ENCODE measurements at places on chromosomes 5 and 9.

DNA sequence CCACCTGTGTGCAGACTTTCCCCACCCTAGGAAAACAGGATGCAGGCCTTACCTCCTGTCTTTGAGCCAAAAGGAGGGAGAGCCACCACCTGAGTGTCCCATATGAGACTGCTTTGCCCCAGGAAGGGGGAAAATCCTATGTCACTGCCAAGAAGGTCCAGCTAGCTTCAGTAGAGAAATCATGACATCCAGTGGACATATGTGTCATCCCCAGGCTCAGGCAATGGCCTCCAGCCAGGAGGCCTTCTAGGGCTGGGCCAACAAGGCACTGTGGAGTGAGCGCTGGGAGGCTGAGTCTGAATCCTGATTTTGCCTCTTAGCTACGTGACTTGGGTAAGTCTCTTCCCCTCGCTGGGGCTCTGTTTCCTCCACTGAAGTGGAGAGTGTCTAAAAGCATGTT is 60.2 kb downstream of the SMIM23 start:
- peak; percentile 59 for DNase-seq

- no peak for DNase-seq
Observed at GRCh38 chr5:87307796-87308423, 40.2 kb downstream of the RASA1 start.

DNA sequence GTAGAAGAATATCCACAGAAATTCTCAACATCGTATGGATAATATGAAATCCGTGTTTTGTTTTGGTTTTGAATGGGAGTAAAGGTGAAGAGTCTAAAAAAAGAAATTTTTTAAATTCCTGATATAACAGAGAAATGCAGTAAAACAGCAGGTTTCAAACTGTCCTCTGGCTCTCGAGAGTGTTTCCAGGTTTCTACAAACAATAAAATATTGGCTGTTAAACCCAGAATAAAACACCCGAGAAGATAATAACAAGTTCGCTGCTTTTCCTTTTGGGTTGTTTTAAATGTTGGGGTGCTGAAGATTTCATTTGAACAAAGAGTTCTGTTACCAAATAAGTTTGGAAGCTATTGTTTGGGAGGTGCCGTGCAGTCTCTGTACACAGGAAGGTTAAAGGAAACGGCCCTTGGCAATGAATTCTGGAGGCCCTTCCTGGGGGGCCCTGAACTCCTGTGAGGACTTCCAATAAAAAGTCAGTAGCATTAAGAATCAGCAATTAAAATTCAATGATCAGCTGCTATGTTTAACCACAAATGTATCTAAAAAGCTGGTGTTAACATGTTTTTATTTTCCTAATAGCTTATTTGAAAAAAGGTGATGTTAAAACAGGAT is 215.8 kb downstream of the TSSK1B start:
- no peak for DNase-seq

DNA sequence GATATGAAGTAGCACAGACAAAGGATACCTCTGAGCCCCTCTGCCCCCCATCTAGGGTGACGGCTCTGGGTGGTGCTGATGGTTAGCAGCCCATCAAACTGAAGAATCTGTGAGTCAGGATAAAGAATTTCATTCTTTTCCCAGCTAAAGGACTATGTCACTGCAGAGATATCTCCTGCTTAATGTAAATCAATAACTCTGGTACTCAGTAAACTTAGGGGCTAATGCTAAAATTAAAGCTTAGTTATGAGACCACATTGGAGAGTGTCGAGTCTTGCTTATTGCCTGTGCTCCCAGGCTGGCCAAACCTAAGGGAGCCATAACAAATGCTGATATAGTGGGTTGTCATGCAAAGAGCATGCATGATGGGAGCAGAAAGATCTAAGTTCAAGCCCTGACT is 25.6 kb upstream of the ACTBL2 start:
- DNase-seq, result no peak

DNA sequence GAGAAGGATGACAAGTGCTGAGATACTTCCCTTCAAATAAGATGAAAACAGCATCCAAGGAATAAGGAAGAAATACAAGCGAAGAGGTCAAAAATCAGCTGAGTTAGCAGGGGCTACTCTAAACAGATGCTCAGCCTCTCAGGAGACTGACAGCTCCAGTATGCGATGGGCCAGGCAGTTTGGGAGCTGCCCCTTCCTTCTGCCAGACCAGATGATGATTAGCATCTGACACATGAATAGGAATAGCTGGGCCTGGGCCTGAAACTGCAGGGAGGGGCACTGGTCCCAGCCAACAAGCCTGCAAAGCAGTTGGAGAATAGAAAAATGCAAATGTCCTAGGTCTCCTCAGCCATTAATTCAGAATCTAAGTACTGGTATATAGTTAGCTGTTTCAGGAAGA is 13.1 kb upstream of the MAP3K1 start:
- DNase-seq, result no peak

DNA sequence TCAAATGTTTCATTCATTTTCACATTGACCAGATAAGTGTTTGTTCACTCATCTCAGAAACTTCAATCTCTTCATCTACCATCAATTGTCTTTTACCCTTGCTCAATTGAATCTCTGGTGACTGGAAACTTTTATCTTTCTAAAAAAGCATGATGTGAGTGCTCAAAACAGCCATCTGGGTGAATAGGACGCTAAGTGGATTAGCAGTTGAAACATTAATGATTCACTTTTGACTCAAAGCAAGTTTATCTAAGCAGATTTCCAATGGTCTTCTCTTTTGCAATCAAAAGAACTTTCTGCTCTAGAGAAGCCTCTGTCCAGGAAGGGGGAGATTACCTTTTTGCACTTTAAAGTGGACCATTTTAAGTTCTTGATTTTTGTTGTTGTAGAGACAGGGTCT is 22.2 kb downstream of the KLF4 start:
- DNase-seq, result peak; percentile 44

GRCh38 chr5:105740242-105740641 is 1930.5 kb downstream of the EFNA5 start:
- DNase-seq, result no peak

DNA sequence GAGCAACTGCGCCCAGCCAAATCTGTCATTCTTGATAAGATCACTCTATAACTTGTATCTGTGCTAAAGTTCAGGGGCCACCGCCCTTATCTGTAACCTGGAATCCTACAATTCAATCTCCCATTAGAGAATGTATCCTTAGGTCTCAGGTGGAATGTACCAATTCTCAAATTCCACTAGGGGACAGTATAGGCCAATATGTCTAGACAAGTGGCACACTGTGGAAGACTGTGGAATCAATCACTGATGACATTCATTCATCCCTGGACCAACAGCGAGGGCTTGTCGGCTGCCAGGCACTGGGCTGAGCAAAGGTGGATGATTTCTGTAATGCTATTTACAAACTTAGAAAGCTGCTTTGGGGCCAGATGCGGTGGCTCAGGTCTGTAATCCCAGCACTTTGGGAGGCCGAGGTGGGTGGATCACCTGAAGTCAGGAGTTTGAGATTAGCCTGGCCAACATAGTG is 28.7 kb upstream of the MEGF9 start:
- DNase-seq, result peak; percentile 50

DNA sequence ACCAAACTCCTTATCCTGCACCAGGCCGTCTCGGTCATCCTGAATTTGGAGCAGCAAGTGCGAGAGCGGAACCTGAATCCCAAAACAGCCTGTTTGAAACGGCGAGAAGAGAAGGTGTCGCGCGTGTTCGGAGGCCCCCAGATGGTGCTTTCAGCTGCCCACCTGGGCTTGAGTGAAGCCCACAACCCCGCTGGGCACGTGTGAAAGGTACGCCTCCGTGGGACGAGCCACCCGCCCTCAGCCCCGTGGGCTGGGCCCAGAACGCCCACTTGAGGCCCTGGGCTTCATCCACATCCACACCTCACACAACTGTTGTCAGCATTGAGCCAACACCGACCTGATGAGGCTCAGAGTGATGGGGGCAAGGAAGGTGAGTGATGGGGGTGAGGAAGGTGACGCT is 72.8 kb downstream of the INSL6 start:
- DNase-seq, result no peak

GRCh38 chr5:100760688-100761087 is 142.4 kb downstream of the ST8SIA4 start:
- DNase-seq, result no peak

DNA sequence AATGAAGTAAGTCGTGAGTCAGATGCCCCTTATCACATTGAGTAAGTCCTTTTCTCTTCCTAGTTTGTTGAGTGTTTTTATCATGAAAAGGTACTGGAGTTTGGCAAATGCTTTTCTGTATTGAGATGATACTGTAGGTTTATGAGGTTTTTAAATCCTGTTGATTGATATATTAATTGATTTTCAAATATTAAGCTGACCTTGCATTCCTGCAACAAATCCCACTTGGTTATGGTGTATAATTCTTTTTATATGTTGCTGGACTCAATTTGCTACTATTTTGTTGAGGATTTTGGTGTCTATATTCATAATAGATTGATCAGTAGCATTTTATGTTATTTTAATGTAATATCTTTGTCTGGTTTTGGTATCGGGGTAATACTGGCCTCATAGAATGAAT is 81.0 kb upstream of the BNC2 start:
- DNase-seq, result no peak

- DNase-seq, result no peak
Observed at GRCh38 chr9:127903557-127904475, 4.4 kb upstream of the ST6GALNAC6 start.

DNA sequence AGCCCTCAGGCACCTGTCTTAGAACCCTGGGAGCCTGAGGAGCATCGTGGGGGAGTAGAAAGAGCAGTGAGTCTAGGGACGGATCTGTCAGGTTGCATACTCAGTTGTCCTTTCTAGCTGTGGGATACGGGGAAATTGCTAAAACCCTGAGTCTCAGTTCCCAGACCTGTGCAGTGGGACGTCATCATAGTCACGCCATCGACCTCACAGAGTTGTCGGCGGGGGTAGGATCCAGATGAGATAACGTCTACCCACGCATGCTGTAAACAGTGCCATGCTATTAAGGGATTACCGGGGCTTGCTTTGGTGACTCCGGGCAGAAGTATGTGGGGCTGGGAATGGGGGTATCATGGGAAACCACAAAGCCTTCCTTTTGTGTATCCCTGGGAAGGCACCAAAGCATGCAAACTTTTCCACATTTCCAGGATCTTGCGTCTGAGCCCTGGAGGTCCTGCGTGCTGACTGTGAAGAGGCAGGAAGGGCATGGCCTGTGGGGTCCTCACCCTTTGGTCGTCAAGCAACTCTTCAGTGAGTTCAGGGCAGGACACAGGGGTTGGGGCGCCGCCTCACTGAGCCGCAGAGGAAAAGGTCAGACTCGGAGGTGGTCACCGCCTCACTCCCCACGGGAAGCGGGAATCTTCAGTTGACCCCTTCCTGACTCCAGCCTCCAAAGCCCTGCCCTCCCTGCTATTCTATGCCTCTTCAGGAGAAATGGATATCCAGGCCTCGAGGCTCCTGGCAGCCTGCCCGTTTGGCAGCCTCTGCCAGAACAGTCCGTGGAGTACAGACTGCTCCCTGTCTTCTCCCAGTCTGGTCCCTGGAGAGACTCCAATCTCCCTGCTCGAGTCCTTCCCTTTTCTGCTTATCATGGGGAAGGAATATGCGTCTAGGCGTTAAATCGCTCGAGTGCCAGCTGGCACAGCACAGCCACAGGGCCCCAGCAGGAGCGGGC is 186.8 kb upstream of the KLF9 start:
- peak; percentile 100 for DNase-seq

- DNase-seq, result peak; percentile 75
Observed at GRCh38 chr5:87069974-87070608, 197.6 kb upstream of the RASA1 start.

DNA sequence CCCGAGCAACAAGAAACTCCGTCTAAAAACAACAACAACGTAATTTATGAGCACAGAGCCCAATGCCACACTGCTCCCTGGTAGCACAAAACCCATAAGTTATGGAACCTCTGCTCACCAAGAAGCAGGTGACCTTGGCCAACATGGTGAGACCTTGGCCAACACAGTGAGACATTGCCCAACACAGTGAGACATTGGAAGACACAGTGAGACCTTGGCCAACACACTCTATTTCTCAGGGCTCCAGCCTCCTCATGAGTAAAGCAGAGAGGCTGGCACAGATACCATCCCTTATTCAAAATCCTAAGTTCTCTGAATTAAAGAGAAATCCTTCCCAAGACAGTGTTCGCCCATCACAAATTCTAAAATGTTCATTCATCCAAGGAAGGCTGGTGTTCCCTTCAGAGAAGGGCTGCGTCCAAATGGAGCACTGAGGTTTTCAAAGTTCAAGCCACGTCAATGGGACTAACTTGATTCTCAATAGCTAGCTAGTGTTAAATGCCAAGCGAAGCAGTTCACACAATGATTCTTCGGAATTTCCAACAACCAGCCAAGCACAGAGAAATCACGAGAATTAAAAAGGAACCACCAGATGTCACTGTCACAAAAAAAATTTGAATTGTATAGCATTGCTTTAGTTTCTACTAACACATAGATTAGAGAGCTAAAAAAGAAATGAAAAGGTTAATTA is 29.5 kb downstream of the TTC39B start:
- peak; percentile 45 for DNase-seq

GRCh38 chr5:80967500-80968181 is 7.5 kb downstream of the RASGRF2 start:
- peak; percentile 74 for DNase-seq

DNA sequence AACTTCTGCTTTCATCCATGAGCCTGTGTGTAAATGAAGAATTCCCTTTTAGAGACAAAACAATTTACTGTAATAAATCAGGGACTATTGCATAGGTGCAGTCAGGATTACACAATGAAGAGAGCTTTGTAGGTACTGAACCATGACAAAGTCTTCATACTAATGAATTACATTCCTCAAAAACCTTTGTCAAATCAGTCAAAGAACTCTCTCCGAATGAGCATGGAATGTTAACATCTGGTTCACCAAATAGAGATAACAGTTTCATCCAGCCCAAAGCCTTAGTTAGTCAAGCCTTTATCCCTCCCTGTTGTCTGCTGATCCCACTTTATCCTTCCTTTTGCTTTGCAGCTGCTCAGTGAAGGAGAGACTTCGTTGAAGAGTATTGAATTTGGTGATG is 62.9 kb upstream of the DMRTA1 start:
- no peak for DNase-seq

DNA sequence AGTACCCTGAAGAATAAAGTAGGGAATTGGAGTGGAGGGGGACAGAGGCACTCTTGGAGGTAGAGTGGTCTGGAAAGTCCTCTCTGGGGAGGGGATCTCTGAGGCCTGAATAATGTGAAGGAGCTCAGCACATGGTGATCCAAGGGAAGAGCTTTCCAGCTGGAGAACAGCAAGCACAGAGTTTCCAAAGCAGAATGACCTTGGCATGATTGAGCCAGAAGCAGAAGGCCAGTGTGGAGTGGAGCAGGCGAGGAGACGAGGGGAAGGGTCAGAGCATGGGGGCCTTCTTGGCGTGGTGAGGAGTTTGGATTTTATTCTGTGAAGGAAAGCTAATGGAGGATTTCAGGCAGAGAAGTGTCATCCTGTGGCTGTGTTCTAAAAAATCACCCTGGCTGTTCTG is 8.3 kb downstream of the PCBD2 start:
- DNase-seq, result no peak

DNA sequence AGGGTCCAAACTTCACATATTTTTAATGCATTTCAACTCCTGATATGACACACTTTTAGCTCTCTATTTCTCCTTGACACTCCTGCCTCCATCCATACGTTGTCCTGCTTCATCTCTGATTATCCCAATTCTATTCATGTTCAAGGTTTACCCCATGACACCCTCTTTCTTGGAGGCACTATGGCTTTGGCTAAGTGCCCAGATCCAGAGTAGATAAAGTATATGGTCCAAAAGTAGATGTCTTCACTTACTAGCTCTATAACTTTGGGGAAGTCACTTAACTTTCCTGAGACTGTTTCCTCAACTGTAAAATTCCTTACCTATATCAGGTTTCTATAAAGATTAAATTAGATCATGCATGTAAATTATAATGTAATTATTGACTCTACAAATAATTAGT is 36.1 kb downstream of the SLC22A5 start:
- DNase-seq, result no peak

GRCh38 chr9:1443450-1443849 is 393.3 kb downstream of the DMRT2 start:
- DNase-seq, result no peak

Data from fibroblast of mammary gland (primary cell).